ENCODE measurements at places on chromosomes 2 and 18.

DNA sequence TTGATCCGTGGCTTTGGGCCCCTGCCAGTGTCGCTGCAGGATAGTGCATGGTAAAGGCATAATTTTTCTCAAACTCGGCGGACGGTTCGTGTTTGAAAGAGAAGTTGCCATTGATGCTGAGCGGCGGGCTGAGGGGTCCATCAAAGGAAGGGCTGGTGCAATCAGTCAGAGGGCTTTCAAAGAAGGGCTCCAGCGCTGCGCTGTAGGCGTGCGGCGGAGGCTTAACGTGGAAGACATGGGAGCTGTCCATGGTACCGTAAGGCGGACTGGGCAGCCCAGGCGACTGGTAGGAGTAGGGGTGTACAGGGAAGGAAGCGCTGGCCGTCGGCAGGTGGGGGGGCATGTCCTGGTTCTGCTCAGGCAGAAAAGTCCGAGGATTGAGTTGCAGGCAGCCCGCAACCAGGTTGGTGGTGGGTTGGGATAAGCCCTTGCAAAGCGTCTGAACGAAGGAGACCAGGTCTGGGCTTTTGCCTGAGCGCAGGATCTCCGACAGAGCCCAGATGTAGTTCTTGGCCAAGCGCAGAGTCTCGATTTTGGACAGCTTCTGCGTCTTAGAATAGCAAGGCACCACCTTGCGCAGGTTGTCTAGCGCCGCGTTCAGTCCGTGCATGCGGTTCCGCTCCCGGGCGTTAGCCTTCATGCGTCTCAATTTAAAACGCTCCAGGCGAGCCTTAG lies 2.3 kb downstream of the NEUROD1 start:
- peak; percentile 81 for DNase-seq

- DNase-seq, result peak; percentile 85
Observed at GRCh38 chr2:108403494-108403893, 25.7 kb downstream of the SULT1C4 start.

GRCh38 chr2:64932371-64933216 lies 56.6 kb upstream of the SLC1A4 start:
- DNase-seq, result no peak

DNA sequence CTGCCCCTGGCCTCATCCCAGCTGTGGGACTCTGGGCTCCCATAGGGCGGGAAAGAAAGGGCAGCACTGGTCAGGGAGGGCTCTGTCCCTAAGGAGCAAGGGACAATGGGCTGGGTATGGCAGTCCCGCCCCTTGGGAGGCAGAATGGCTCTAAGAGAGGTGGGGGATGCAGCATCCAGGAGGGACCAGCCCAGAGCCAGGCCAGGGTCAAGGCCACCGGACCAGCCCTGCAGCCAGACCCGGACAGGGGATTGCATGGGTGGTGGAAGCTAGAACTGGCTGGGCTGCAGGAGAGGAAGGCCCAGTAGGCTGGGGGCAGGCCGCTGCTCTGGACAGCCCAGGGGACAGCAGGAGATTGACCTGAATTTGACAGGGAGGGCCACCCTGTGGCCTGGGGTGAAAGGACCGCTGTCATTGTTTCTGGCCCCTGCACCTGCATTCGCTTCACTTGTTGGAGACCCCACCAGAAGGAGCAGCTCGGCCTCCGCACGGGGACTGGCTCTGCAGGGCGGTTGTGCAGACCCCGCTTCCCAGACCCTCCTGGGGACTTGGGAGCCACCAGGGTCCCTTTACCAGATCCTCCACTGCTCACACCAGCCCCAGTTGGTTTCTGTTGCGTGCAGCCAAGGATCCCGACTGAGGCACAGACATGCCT lies 14.6 kb downstream of the RAMP1 start:
- DNase-seq, result no peak

- no peak for DNase-seq
Observed at GRCh38 chr2:68167186-68167585, 9.5 kb downstream of the PNO1 start.

GRCh38 chr2:233208382-233209116 lies 42.9 kb upstream of the ATG16L1 start:
- no peak for DNase-seq

- no peak for DNase-seq
Observed at GRCh38 chr2:48444404-48444803, 85.5 kb upstream of the STON1 start.

All from astrocyte of the spinal cord (primary cell).